Activated CD4-positive, alpha-beta T cell treated with anti-CD3 and anti-CD28 coated beads, Interleukin-2, amount 50 U/mL, for 1 hour (primary cell): ENCODE measurements at places on chromosomes 3 and 15.

GRCh38 chr3:108475220-108475782, 35.1 kb downstream of the MYH15 start:
- no peak for DNase-seq

DNA sequence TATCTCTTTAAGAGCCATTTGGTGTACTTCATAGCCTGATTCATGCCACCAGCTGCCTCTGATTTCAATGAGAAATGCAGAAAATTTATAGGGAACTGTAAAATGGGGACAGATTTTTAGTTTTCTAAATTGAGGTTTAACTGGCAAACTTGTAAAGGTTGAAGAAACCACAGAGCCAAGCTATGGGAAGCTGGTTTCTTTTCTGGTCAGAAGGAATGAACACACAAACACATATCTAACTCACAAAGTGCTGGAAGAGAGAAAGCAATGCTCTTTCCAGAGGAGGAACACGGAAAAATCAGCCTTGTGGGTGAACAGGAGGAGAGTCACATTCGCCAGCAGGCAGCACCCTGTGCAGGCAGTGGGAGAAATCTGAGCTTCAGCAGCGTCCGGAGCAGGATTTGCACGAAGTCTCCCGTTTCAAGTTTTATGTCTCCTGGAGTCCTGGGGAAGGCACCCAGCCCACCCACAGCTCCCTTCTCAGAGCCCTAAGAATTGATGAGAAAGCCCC, 481 bp downstream of the MASP1 start:
- DNase-seq: no peak

DNA sequence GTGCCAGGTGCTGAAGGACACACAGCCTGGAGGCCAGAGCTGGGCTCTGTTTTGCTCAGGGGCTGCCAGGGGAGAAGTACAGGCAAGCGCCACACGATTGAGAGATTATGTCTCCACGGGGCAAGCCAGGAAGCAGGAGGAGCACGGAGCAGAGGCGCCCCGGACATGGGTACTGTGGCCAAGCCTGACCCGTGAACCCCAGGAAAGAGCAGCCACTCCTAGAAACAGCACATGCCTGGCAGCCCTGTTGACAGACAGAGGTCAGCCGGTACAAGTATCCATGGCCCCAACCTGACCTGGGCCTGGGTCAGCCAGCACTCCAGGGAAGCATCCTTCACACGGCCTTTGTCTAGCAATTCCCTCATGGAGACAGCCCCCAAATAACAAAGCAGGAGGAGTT, 89.4 kb downstream of the ADAMTS17 start:
- no peak for DNase-seq

- DNase-seq: no peak
Measured at GRCh38 chr3:30069056-30069455, 537.3 kb upstream of the TGFBR2 start.

DNA sequence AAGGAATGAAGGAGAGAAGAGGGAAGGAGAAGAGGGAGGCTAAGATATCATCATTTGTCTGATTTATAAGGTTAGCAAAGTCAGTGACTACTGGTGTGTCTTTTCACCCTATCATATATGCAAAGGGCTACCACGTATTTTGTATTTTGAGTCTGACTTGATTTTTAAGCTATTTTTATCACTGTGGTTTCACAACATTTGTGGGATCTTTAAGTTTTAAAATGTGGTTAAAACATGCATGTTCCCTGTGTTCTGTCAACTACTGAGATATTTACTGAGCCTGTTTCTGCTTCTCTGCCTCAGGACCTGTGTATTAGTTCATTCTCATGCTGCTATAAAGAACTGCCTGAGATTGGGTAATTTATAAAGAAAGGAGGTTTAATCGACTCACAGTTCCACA, 22.5 kb upstream of the SPTSSB start:
- DNase-seq: no peak

GRCh38 chr15:53611145-53611920, 148.1 kb downstream of the WDR72 start:
- no peak for DNase-seq

DNA sequence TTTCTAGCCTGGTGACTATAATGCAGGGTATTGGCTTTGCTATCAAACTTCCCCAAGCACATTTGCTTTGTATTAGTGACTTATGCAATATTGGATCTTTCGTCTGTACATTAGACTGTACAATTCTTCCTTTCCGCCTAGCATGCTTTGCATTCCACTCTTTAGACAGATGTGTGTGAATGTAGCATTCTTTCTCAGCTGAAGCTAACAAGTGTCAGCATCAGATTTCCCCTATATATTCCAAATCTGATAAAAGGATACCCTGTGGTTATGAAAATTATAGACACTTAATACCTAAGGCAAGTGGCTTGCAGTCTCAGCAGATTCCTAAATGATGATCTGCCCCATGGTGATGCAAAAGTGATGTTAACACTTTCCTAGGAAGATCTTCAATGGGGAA, 360.1 kb downstream of the CNTN4 start:
- DNase-seq: no peak

- no peak for DNase-seq
Measured at GRCh38 chr3:161822291-161822690, 325.7 kb downstream of the OTOL1 start.

DNA sequence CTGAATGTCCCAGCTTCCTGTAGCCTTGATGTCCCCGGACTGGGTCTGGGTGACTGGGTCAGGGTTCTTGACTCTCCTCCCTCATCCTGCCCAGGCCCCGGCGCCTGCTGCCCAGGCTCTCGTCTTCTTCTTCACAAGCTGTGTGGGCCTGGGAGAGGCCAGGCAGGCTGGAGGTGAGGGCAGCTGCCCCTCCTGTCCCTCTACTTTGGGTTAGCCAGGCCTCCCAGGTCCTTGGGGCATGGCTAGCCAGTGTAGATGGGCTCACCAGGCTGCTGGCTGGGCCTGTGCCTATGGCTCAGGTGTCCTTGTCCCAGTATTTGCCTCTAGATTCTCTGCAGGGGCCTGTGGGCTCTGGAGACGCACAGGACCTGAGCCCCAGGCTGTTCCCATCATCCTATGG, 31.8 kb downstream of the TKT start:
- DNase-seq: no peak

DNA sequence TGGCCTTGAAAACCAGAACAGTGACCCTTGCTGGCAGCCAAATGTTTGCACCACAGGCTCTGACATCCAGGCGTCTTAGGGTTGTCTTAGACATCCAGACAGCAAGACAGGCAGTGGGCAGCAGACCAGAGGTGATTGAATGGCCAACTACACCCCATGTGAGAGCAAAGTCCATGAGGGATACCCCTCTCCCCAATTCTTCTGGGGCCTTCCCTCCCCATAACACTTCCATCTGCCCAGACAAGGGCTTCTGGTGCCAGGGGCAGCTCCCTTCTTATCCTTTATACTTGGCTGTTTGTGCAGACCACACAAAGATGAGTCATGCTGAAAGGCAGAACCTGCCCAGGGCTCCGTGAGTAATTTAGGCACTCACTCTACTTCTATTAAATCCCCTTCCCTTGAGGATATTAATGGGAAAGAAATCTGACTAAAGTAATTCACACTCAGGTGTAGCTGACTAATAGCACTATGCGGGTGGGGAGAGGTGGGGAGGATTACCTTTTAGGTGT, 257.9 kb downstream of the UACA start:
- DNase-seq: no peak

DNA sequence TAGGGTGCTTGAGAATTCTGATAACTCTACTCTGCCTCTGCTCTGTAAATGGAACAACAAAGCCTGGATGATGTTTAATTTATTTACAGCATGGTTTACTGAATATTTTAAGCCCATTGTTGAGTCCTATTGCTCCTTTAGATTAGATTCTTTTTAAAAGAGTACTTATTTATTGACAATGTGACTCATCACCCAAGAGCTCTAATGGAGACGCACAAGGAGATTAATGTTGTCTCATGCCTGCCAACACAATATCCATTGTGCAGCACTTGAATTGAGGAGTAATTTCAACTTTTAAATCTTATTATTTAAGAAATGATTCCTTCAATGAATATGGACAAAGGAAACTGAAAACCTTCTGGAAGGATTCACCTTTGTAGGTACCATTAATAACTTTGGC, 691.4 kb downstream of the ZBBX start:
- no peak for DNase-seq

GRCh38 chr15:28167042-28167441, 67.9 kb upstream of the OCA2 start:
- no peak for DNase-seq

- DNase-seq: no peak
Measured at GRCh38 chr3:160124224-160124623, 101.0 kb upstream of the C3orf80 start.

DNA sequence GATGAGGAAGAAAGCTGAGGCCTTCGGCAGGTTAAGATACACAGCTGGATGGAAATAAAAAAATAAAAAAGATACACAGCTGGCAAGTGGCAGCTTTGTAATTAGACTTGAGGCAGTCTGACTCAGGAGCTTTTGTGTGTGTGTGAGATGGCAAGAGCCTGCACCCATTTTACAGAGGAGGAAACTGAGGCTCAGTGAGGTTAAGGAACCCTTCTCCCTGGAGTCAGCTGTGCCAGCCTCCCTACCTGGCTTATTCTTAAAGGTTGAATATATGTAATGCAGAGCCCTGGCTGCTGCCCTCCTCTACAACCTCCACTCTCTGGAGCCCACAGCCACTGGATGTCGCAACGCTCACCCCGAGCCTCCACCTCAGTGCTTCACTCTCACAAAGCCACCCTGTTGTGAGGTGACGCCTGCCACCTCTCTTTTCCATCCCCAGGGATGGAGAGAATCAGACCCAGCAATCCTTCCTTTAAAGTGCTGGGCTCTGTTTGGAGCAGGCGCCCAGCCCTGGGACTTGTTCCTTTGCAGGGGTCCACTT, 20.6 kb upstream of the FAM107A start:
- DNase-seq: no peak

DNA sequence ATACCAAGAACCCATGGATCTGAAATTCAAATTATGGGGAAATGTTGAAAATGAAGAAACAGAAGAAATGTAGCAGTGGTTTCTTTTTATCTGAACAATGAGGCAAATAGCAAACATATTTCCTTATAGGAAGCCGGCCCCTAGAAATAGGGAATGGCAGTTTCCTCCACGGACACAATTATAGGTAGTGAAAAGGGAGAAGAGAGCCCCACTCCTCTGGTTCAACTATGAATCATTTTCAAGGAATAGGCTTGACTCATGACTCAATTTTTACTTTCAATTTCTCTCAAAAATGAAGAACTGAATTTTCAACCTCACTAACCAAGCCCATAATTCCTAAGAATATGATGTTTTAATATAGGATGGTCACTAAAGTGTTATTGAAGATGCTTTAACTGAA, 243.1 kb downstream of the MECOM start:
- no peak for DNase-seq

DNA sequence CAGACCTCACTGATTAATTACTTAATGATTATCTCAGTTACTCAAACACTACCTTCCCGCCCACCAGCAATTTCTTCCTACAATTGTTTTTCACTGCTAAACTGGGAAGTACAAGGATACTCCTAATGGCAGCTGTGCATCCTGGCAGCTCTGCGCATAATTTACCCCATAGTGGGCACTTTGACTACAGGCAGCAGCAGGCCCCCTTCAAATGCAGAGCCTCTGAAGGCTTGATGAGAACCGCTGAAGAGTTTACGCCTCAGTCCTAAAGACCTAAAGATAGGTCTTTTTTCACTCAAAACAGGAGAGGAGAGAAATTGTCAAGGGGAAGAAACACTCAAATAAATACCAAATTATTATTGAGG, 10.7 kb downstream of the CCDC32 start:
- no peak for DNase-seq

DNA sequence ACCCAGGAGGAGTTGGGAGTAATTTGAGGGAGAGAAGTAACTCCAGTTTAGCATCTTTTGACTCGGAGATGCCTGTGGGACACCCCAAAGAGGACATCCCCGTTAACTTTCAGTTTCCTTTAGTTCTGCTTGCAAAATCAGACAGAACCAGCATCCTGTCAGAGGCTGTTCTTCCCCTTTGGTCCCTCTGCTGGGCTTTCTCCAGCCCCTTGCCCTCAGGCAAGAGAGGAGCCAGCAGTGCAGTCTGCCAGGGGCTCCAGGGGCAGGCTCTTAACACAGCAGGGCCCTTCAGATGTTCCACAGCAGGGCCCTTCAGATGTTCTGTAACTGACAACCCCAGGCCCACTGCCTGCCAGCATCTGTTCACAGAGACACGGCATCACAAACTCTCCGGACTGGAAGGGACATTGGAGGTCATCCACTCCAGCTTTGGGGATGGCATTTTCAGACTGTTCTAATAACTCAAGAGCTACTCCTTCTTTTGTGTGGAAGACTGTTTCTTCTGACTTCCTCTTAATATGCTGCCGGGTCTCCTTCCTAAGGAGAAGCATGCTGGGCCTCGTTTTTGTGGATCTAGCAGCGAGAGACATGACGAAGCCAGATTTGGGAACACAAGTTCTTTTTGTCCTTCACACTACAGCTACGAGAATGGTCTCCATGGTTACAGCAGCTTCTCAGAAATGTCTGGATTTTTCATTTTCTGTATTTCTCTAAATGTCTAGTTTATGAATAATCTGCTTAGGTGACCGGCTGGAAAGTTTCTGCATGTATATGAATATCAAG, 51.9 kb downstream of the KY start:
- no peak for DNase-seq

DNA sequence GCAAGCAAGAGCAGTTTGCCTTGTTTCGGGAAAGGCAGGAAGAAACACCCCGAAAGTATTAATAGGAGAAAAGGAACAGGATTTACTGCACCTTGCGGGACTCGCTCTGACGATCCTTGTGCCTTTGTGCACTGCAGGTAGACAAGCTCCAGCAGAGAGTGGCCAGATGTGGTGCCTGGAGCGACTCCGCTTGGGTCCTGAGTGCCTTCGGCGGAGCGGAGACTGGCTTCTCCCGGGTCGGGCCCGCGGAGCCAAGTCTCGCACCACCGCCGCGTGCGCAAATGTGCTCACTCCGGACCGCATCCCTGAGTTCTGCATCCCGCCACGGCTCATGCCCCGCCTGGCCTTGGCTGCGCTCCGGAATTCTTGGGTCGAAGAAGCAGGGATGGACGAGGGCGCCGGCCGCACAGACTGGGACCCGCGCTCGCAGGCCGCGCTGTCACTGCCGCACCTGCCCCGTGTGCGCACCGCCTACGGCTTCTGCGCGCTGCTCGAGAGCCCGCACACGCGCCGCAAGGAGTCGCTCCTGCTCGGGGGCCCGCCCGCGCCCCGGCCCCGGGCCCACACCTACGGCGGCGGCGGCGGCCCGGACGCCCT, 769 bp downstream of the C2CD4A start:
- DNase-seq: peak; percentile 10

- DNase-seq: no peak
Measured at GRCh38 chr3:27176256-27176655, 192.9 kb downstream of the NEK10 start.

DNA sequence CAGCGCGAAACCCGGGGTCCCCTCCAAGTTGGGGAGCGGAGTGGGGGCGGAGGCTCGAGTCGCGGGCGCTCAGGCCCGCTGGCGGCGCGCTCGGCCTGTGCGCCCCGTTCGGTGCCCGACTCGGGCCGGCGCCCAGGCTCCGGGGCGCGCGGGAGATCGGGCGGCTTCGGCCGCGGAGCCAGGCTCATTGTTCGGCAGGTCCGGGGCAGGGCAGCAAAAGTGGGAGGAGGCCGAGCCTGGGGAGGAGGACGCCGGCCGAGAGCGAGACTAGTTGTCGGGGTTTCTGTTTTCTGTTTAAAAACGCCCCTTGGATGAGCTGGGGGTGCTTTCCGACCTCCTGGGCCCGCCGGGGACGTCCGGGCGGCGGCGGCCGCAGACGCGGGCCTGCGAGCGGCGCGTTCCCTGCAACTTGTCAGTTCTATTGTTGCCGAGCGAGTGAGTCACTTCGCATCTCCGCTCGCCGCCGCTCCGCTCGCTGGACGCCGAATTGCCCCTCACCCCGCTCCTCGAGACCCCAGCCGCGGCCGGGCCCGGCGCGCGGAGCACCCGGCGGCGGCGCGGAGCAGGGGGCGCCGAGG, 676 bp downstream of the TCF12 start:
- DNase-seq: peak; percentile 54
